NCI-H524 (cell line): ENCODE measurements at places on chromosomes 7 and 10.

- no peak for DNase-seq
Measured at GRCh38 chr7:71618278-71618677, 486.3 kb downstream of the GALNT17 start.

DNA sequence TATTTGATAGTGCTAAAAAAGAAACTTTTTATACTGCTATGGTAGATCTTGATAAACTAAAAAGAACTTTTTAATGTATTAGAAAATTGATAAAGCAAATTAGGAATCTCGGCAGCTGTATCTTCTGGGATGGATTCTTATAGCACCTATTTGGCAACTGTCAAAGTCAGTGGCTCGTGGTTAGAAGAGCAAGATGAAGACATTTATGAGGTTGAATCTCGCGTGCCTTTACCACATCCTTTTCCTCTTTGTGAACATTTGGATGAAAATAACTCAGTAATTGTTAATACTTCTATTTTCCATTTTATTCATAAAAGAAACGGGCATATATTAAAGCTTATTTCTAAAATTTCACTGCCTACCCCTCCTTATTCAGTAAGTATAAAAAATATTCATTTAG, 76.2 kb downstream of the CYP51A1 start:
- DNase-seq: no peak

DNA sequence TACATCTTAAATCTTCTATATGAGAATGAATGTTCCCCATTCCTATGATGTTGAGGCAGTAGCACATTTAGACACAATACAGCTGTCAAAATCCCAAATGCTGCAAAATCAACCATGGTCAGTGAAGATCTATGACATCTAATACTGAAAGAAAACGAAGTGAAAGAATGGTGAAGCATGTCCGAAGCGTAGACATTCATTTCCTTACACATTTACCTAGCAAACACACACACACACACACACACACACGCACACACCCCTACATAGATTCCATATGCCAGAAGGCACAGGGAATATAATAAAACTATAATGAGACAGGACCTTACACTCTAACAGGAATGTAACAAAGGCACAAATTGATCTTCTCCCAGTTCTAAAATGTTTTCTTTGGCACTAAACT, 32.5 kb downstream of the CCDC6 start:
- DNase-seq: no peak

DNA sequence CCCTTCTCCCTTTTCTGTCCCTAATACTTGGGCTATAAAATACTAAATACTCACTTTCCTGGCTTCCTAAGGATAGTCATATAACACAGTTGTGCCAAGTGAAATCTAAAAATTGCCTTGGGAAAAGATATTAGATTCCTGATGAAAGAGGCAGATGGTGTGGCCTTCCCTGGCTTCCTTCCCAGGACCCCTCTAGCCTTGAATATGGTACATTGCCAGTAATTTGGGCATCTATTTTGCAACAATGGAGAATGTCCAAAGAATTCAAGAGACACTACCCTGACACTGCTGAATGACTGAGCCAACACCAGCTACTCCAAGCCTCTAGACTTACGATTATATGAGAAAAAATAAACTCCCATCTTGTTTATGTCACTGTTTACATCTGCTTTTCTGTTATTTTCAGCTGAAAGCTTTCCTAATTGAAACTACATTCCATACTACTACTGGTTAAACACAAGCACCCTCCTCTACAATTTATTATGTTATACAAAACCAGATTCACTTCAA, 17.9 kb downstream of the COPG2 start:
- no peak for DNase-seq

GRCh38 chr7:148442933-148443332, 147.6 kb upstream of the C7orf33 start:
- DNase-seq: no peak

DNA sequence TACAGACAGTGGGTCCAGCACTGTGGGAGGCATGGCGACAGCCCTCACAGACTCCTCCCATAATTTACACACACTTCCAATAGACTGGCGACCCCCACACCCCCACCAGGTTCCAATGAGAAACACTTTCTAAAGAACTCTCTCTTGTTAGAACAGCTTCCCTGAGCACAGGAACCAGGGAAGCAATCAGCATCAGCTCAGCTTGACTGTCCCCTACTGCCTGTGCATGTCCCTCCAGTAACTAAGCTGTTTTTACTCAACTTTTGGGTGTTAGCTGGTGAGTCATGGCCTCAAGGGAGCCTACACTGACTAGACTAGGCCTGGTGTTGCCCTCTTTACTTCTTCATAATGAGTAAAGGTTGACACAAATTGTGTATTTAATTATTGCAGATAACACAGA, 32.6 kb upstream of the HERPUD2 start:
- DNase-seq: no peak

GRCh38 chr7:88355011-88355410, 48.3 kb upstream of the STEAP4 start:
- no peak for DNase-seq

DNA sequence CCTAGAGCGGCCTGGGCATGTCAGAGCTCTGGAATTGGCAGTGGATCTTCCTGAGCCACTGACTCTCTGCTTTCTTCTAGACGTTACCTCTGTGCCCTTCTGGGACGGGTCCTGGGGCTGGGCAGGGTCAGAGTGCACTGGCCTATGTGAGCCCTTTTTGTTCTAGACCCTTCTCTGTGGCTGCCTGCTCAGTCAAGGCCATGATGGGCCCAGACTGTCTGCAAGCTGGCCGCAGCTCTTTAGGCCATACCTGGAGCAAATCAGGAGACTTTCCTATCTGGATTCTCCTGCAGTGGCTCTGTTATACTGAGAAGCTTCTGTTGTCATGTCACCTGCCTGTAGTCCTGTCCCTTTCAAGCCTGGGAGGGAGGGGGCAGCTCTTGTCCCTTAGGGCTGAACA, 70.1 kb downstream of the ADCY1 start:
- no peak for DNase-seq

- peak; percentile 79 for DNase-seq
Measured at GRCh38 chr7:44147026-44147991, 6.2 kb upstream of the MYL7 start.

DNA sequence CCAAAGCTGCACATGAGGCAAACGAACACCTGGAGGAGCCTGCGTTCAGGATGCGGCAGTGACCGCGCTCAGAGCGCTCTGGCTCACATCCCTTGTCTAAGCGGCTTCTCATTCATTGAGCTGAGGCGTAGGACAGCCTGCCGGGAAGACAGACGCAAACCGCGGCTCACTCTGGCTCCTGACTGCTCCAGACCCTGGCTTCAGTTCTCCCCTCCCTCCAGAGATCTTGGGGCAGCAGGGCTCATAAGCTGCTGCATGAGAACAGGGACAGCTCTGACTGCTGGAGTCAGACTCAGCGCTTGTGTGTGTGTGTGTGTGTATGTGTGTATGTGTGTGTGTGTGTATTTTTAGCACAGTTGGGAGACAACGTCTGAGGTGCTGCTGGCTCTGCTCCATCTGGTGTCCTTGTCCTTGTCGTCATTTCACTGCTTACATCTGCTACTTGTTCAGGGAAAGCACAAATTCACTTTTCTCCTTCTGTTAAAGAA, 15.8 kb upstream of the LYZL2 start:
- peak; percentile 67 for DNase-seq

GRCh38 chr10:110616493-110617033, 27.6 kb upstream of the RBM20 start:
- DNase-seq: no peak

- DNase-seq: no peak
Measured at GRCh38 chr10:78898341-78899097, 170.2 kb upstream of the ZMIZ1 start.

GRCh38 chr7:99976626-99977025, 795 bp upstream of the AZGP1 start:
- DNase-seq: no peak

DNA sequence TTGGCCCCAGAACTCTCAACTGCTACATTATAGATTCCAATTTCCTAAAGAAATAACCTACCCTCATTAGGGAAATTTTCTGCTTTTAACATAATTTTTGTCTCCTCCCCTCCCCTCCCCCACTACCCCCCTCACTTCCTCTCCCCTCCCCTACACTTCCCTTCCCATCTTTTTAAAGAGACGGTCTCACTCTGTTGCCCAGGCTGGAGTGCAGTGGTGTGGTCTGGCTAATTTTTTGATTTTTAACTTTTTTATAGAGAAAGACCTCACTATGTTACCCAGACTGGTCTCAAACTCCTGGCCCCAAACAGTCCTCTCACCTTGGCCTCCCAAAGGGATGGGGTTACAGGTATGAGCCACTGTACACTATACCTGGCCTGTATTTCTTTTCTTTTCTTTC, 30.5 kb upstream of the C1GALT1 start:
- no peak for DNase-seq

- no peak for DNase-seq
Measured at GRCh38 chr7:48428091-48428684, 256.9 kb downstream of the ABCA13 start.
